KBM-7 (cell line): ENCODE measurements at places on chromosomes 13 and 19.
A peak's percentile ranks its signal among the peaks of the same experiment; 100 is the strongest.

DNA sequence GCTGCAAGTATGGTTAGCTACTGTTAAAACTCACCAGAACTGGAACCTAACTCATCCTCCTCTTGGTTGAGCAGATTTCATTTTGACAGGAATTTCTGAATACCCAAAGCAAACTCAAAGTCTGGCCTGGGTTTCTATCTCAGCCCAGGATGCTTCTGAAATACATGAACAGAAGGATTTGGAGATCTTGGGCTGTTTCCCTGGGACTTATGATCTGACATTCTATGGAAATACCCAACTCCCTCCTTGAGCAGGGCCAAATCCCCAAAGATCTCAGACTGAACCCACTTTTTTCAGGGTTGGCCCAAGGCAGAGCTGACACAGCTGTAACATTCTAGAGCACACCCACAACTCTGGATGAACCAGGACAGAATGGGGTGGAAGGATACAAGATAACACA is 1.1 kb upstream of the ITM2B start:
- DNase-seq = no peak

DNA sequence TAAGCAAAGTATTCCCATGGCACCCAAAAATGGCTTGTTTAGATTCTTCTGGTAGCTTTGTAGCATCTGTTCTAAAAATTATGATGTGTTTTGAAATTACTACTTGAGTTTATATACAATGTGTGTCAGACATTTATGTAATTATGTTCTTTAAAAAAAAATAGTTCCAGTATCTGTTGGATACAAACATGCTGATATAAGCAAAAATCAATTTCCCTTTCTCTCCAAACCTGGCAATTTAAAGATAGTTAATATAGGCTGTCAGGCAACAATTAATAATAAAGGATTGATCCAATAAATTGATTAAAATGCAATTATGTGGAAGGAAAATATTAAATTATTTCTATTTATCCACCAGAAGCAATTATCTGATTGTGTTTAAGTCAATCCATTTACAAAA is 41.7 kb downstream of the OXGR1 start:
- DNase-seq = no peak

DNA sequence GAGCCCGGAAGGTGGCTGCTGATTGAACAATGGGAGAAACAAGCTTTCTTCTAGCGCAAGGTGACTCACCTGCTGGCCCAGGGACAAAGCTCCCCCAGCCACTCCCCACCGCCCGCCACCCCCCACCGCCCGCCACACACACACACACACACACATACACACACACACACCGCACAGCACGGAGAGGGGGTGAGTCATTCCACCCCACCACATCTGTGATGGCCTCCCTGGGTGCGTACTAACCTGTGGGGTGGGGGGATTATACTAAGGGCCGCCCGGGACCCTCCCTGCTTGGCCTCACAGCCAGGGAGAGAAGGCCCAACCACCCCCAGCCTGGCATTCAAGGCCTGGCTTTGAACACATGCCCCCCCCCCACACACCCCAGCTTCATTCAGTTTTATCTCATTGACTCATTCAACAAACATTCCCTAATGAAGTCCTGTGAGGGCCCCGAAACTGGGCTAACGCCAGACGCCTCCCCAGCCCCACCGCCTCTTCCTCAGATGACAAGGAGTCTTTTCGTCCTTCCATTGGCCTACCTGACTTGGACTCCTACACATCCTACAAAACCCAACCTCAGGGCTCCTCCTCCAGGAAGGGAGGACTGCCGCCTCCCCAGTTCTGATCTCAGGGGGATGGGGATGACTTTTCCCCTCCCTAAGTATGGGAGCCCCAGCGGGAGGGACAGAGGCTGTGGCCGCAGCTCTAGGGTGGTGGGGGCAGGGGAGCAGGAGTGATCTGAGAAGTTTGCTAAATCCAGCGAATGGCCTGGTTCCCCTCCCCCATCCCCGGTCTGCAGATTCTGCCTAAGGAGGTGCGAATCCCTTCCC is 5.8 kb upstream of the ONECUT3 start:
- DNase-seq = peak; percentile 86

DNA sequence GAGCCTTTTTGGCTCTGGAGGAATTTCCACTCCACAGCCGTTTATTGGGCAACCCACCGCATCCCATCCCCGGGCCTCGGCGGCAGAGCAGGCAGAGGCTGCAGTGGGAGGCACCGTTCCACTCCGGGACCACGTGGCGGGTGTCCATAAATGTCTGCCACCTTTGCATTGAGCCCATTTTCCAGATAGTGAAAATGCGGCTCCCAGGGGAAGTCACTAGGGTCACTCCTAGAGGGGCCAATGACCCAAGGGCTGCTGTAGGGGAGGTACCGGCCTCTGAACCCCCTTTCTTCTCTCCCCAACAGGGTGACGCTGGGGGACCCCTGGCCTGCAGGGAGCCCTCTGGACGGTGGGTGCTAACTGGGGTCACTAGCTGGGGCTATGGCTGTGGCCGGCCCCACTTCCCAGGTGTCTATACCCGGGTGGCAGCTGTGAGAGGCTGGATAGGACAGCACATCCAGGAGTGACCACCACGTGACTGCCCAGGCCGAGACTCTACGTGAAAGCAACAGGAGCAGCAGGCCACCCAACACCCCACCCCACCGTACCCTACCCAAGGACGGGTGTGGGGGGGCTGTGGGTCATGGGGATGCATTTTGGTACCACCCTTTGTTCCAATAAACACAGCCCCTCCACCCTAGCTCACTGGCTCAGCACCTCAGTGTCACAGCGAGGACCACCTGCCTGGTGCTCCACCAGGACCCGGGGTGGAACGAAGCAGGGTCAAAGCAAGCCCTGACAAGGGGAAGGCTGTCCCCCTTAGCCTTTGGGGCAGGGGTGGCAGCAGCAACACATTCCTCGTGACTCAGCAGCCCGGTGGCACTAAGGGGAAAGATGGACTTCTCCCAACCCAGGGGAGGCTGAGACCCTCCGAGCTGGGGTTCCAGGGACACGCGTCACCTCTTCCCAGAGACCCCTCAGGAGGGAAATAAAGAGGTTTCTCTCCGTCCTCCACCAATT is 1.5 kb downstream of the TIMM13 start:
- no peak for DNase-seq

DNA sequence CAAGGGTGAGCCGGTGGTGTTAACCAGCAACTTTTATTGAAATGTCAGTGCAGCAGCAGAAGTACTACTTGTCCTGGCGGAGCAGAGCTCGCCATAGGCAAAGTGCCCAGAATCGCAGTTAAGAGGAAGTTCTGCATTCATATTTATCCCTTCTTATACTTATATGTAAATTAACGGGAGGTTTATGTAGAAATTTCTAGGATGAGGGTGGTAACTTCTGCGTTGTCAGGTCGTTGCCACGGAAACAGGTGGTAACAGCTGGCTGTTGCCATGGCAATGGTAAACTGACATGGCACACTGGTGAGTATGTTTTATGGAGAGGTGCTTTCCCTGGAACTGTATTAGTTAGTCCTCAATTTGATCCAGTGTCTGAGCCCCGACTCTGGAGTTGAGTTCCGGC is 2494.9 kb upstream of the PCDH20 start:
- DNase-seq = peak; percentile 48

GRCh38 chr13:80259159-80259558 is 81.8 kb downstream of the SPRY2 start:
- no peak for DNase-seq

DNA sequence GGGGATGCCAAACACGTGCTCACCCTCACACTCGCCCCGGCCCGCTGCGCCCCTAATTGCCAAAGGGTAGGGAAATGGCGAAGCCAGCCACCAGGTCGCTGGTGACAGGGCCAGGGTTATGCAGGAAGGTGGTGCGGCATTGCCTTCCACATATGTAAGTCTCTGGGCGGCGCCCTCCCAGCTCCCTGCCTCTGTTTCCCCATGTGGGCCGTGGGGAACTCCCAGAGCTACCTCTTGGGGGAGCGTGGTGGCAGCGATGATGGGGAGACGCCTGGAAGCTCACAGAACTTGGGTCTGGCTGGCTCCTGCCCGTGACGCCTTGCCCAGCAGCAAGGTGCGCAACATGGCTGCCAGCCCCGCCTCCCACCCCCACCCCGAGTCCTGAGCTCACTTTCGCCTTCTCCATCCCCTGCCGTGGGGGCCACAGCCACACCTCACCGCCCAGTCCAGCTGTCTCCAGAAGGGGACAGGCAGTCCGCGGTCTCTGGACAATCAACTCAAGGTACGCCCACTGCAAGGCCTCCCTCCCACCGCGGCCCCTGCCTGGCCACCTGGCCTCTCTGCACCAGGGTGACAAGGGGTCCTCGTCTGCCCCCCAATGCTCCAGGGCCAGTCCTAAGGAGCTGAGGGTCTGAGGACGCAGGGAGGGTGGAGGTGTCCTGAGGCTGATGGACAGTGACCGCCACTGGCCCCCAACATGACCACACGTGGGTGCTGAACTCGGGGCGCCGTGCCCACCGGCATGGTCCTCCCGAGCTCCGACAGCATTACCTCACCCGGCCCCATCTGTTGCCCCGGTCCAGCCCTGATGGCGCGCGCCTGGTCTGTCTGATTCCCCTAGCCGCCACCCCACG is 6.6 kb downstream of the C19orf25 start:
- DNase-seq = no peak

- no peak for DNase-seq
These were observed 2.2 kb upstream of the IRS2 start for GRCh38 chr13:109788372-109789111.

DNA sequence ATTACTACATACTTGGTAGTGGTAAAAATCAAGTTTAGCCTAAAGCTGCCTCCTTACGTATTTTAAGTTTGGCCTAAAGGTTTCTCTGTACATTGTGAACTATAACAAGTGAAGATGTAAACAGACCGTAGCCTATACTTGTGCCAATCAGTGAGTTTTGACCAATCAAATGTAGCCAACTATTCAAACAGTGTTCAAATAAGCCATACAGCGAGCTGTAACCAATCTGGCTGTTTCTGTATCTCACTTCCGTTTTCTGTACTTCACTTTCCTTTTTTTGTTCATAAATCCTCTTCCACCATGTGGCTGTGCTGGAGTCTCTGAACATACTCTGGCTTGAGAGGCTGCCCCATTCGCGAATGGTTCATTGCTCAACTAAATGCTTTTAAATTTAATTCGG is 2504.6 kb downstream of the PCDH9 start:
- DNase-seq = no peak

- DNase-seq = peak; percentile 15
These were observed 25.8 kb upstream of the TINCR start for GRCh38 chr19:5593343-5594255.

GRCh38 chr13:19362946-19363510 is 181.4 kb upstream of the TUBA3C start:
- DNase-seq = no peak

DNA sequence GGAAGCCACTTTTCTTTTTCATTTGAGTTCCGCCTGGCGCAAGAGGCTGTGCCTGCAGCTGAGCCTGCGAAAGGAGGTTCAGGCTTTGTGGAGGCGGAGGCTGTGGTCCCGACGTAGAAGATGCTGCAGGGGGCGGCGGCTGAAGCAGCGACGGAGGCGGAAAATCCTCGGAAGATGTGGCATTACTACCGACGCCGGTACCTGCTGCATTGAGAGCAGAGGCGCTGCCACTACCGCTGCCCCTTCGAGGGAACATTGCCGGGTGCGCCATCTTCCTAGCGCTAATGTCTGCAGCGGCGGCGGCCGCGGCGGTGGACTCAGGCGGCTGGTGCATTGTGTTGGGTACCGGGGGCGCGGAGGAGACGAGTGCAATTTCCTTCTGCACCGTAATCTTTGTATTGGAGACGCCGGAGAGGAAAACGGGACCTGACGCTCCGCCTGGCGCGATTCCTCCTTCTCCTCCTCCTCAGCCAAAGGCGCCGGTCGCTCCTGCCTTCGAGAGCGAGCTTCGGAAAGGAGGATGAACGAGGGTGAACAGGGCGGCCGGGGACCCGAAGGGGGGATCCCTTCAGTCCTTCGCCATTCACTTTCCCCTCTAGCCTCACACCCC is at the start of gene TSC22D1:
Gene TSC22D1, minus strand, starts transcription at position 590 of the 610 bp plus-strand sequence. Its CDS starts 256 bp downstream, at position 334.
- DNase-seq = peak; percentile 60

- peak; percentile 72 for DNase-seq
These were observed 500 bp downstream of the ZFP30 start for GRCh38 chr19:37654629-37655300.

DNA sequence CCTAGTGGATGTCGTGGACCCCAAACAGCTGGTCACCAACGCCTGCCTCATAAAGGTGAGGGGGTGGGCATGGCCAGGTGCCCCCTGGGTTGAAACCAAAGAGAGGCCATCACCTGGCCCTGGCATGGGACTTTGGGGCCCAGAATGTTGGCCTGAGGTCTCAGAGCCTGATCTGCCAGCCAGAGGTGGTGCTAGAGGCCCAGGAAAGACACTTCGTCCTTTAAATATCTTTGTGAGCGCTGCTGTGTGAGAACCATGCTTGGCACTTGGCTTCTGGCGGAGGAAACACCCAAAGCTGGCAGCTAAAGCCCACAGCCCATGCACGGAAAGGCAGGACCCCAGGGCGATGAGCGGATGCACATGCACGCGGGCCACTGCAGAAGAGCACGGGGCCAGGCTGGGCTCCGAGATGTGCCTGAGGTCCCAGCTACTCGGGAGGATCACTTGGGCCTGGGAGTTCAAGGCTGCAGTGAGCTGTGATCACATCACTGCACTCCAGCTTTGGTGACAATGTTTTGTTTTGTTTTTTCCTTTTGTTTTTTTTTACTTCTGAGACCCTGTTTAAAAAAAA is 4.3 kb upstream of the ADM5 start:
- no peak for DNase-seq

GRCh38 chr13:109569958-109570711 is 216.2 kb downstream of the IRS2 start:
- DNase-seq = no peak

DNA sequence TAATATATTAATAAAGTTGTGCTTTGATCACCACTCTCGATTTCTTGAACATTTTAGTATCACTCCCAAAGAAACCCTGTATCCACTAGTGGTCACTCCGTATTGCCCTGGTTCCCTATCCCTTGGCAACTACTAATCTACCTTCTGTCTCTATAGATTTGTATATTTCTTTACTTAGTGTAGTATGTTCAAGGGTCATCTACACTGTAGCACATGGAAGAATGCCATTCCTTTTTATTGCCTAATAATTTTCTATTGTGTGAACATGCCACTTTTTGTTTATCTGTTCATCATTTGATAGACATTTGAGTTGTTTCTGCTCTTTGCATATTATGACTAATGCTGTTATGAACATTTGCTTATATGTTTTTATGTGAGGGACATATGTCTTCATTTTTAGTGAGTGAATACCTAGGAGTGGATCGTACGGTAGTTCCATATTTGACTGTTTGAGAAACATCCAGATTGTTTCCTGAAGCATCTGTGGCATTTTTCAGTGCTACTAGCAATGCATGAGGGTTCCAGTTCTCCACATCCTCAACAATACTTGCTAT is 254.0 kb downstream of the GPC6 start:
- DNase-seq = no peak
